NCI-H1092 (cell line): ENCODE measurements at places on chromosomes 7 and 10.

- no peak for DNase-seq
Measured at GRCh38 chr10:102634686-102635085, 9.6 kb upstream of the TRIM8 start.

GRCh38 chr7:139602143-139602722 is 78.7 kb downstream of the CLEC2L start:
- peak; percentile 14 for DNase-seq

- no peak for DNase-seq
Measured at GRCh38 chr10:13857451-13857850, 270.7 kb downstream of the PRPF18 start.

DNA sequence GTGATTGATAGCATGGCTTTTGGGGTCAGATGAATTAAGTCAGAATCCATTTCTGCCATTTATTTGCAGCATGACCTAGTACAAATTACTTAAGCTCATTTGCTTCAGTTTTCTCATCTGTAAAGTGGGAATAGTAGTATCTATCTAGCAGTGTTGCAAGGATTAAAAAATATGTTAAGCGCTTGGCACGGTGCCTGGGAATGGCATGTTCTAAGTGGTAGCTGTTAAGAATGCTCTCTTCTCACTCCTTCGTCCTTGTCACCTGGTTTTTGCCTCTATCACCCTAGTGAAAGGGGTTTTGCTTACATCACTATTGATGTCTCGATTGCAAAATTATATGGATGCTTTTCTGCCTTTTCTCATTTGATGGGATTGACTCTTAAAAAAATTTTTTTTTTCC is 7.4 kb downstream of the TMEM248 start:
- DNase-seq, result no peak

DNA sequence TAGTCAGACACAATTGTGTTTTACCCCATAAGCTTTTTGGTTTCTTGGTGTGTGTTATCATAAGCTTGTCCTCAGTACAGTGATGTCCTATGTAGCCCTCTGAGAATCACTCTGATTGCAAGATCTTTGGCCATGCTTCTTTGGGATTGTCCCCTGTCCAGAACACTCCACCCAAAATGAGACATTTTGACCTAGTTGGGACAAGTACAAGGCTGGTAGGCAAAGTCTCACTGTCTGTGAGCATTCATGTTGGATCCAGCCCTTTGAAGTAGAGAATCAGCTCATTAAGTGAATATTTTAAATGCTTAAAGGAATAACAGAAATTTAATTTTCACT is 28.9 kb upstream of the PCGF5 start:
- DNase-seq, result no peak

GRCh38 chr10:6348096-6348874 is 145.6 kb downstream of the PFKFB3 start:
- no peak for DNase-seq

GRCh38 chr7:151312356-151312755 is 29.3 kb upstream of the NUB1 start:
- no peak for DNase-seq

DNA sequence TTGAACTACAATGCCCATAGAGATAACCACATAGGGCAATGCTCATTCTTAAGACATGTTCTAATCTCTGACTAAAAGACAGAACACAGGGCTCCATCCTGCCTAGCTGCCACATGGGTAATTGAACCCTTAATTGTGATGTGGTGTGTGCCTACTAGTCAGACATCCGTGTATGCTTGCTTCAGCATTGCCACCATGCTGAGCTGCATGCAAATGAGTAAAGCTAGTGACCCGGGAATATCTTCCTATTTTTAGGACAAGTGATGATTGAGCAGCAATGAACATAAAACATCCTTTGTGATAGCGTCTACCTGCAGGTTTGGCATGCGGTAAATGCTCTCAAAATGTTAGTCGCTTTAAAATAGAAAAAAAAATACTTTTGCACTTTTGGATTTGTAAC is 115.8 kb downstream of the MAGI2 start:
- DNase-seq, result no peak

- no peak for DNase-seq
Measured at GRCh38 chr7:102874166-102874829, 38.5 kb upstream of the LRRC17 start.

- no peak for DNase-seq
Measured at GRCh38 chr7:117092785-117093184, 139.5 kb downstream of the ST7 start.

- DNase-seq, result no peak
Measured at GRCh38 chr10:93215312-93215711, 141.6 kb downstream of the CYP26A1 start.

- no peak for DNase-seq
Measured at GRCh38 chr10:112383325-112383724, 9.4 kb downstream of the ACSL5 start.

DNA sequence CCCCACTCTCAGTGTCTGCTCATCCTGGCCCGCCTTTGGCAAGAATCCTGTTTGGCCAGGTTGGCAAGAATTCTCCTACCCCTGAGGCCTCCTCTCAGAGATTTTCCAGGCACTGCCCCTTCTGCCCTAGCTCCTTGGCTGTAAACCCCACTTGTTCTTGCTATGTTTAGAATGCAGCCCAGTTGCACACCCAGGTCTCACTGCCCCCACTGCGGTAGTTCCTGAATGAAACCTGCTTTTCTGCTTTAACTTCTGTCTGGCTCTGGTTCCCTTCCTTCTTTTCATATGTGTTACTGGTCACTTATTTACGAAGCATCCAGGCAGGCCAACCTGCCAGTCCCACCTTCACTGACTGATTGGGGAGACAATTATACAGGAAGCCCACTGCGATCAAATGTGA is 576.9 kb downstream of the GLRX3 start:
- DNase-seq, result no peak

GRCh38 chr10:88473989-88474883 is 108.9 kb downstream of the RNLS start:
- peak; percentile 41 for DNase-seq

DNA sequence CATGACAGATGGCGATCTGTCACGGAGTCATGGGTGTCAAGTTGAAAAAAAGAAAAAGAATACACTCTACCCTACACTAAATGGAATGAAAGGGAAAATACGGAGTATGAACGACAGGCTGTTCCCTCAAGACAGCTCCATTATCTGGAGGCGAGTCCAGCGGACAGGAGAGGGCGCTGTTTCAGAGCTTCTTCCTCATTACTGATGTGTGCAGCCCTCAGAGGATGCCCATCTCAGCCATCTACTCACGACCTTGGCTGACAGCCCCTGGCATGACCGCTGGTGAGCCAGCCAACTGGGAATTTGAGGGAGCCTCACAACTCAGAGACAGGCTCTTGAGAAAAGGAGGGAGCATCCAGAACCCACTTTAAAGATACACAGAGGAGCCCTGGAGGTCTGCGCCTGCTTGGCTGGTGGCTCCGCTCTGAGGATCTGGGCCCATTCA is 49.6 kb upstream of the SMNDC1 start:
- DNase-seq, result peak; percentile 49

DNA sequence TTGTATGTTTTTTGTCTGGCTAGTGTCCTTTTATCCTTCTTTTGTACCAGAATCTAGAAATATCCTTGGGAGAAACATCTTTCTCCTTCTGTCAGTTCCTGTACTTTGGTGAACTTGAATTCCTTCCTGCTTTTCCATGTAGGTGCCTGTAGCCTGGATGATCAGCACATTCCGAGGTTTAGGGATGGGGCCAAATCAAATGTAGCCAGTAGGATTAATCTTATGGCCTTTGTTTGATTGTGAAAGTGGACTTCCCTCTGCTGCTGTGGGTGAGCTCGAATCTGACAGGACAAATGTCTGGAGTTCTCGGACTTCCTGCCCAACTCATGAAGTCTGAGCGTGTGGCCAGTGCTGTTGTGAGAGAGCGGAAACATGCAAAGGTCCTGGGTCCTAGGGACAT is 33.2 kb upstream of the NAMPT start:
- DNase-seq, result no peak
